MCF 10A (cell line): ENCODE measurements at places on chromosomes 4 and X. TPM values are rescaled to one million over a fixed set of nuclear protein-coding genes. Genes with fewer than 3 reads are reported as not detected.

Gene FBXO8
- total RNA-seq, result 22.1 and 30.6 TPM in 2 replicates

DNA sequence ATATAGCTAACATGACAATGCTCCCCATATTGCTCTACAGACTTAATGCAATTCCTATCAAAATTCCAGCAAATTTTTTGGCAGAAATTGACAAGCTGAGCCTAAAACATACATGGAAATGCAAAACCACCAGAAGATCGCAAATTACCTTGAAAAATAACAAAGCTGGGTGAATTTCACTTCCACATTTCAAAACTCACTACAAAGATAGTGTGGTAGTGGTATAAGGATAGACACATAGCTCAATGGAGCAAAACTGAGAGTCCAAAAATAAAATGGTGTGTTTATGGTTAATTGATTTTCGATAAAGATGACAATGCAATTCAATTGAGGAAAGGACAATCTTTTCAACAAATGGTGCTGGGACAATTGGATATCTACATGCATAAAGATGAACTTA, 65.8 kb downstream of the SLC9A7 start:
- no peaks in the 10 kb centered on the region for H3K4me1 ChIP-seq
- H3K36me3 ChIP-seq, result no peaks in the 10 kb centered on the region
- H3K27ac ChIP-seq, result no peak overlapping the region

- peak overlapping the region; percentile 58 for H3K4me3 ChIP-seq
- peaks cover 7% of the 10 kb centered on the region for H3K4me1 ChIP-seq
- no peak overlapping the region for H3K27ac ChIP-seq
- peak; percentile 15 for DNase-seq
- peaks cover 48% of the 10 kb centered on the region for H3K27me3 ChIP-seq
Observed at GRCh38 chr4:46994007-46994405, 625 bp upstream of the GABRA4 start.

DNA sequence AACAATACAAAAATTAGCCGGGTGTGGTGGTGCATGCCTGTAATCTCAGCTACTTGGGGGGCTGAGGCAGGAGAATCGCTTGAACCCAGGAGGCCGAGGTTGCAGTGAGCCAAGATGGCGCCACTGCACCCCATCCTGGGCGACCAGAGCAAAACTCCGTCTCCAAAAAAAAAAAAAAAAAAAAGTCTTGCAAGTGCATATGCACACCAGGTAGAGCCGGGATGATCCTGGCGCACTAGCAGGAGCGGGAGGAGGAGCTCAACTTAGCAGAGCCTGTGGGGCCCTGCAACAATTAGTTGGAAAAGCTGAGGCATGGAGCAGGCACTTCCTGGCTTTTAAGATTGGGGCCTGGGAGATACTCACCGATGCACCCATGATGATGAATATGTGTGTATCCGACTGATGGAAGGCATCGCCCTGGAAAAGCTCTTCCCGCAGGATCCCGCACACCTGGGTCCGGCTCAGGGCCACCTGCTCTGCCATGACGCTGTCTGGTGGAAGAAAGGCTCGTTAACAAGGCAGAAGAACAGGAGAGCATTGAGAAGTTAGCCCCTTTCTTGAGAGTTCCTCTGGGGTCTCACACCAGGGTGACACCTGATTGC, 872 bp downstream of the G6PD start:
- peaks cover 33% of the 10 kb centered on the region for H3K4me1 ChIP-seq
- H3K27ac ChIP-seq, result no peak overlapping the region
- peaks cover 14% of the 10 kb centered on the region for H3K27me3 ChIP-seq
- DNase-seq, result no peak

DNA sequence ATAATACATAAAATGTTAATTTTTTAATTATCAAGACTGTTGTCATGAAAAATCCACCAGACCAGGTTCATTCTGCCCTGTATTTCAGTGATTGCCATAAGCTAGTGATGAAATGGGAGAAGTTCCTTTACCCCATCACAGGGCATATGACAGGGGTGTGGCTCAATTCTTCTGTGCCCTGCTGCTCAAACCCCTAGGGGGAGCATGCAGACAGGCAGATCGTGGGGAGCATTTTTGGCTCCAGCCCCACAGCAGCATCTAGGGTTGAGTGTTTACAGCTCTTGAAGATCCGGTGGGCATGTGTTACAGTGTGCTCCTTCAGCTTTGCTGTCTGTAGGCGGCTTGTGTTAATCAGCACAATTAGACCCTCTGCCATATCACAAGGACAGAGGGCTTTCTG, 700.7 kb downstream of the PCDH18 start:
- H3K27me3 ChIP-seq, result no peaks in the 10 kb centered on the region
- H3K36me3 ChIP-seq, result no peaks in the 10 kb centered on the region
- peak; percentile 6 for DNase-seq

GRCh38 chr4:143359644-143360193, 23.0 kb downstream of the GAB1 start:
- peak; percentile 53 for DNase-seq
- H3K36me3 ChIP-seq, result peaks cover 7% of the 10 kb centered on the region
- peak overlapping the region; percentile 58 for H3K27ac ChIP-seq
- H3K4me3 ChIP-seq, result peak overlapping the region; percentile 7

Gene RPA4
- 0.98 and 1.4 TPM in 2 replicates for total RNA-seq

GRCh38 chr4:66216252-66216651, 546.0 kb upstream of the EPHA5 start:
- no peaks in the 10 kb centered on the region for H3K4me1 ChIP-seq
- no peaks in the 10 kb centered on the region for H3K27me3 ChIP-seq
- H3K4me3 ChIP-seq, result no peak overlapping the region
- peak; percentile 5 for DNase-seq

Gene COL4A5
- total RNA-seq, result 122 and 138 TPM in 2 replicates

Gene ARR3
- total RNA-seq, result not detected in 2 replicates

DNA sequence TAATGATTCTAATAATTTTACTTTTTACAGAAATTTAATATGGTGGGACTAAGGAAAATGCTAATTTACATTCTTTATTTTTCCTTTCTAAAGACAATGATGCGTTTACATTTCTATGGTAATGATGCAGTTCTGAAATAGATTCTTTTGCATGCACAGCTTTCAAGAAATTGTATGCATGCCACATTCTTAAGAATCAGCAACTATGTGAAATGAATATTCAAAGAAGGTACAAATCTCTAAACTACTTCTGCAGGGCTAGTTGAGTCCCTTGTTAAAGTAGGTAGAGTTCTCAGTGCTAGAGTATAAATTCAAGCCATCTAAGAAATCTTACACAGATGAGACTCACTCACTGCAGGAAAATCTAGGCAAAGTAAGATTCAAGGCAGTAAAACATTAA, 24.5 kb upstream of the GRID2 start:
- H3K4me3 ChIP-seq, result no peak overlapping the region
- no peaks in the 10 kb centered on the region for H3K36me3 ChIP-seq
- H3K27me3 ChIP-seq, result no peaks in the 10 kb centered on the region
- no peaks in the 10 kb centered on the region for H3K4me1 ChIP-seq
- no peak overlapping the region for H3K27ac ChIP-seq
- DNase-seq, result no peak

DNA sequence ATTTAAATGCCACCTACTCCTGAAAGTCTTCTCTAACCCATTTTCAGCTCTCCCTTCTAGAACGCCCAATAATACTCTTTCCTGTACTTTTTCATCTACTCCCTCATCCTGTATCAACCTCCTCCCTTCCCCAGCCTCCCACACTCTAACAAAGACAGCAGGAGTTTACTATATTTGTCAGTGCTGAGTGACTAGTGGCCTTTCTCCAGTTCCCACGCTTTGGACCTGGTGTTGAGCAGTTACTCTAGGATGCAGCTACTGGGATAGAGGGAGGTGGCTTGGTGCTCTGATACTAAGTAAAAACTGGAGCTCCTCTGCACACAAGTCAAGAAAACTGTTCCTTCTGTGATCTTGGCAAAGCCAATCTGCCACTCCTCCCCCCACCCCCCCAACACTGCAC, 36.1 kb upstream of the KLHL13 start:
- no peak overlapping the region for H3K27ac ChIP-seq
- peaks cover 43% of the 10 kb centered on the region for H3K27me3 ChIP-seq
- no peak overlapping the region for H3K4me3 ChIP-seq
- H3K36me3 ChIP-seq, result no peaks in the 10 kb centered on the region
- DNase-seq, result no peak
- no peaks in the 10 kb centered on the region for H3K4me1 ChIP-seq

Gene PRICKLE3
- total RNA-seq, result 14.5 and 15.7 TPM in 2 replicates

DNA sequence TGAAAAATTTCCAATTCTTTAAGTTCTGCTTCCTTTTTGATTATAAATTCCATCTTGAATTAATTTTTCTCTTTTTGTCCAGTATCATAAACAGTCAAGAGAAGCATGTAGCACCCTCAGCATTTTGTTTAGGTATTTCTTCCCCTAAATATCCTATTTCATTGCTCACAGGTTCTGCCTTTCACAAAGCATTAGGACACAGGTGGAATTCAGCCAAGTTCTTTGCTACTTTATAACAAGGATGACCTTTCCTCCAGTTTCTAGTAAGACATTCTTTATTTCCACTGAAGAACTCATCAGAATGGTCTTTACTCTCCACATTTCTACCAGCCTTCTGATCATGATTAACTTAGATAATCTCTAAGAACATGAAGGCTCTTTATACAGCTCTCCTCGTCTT, 7.4 kb downstream of the SLC9B1 start:
- H3K36me3 ChIP-seq, result no peaks in the 10 kb centered on the region
- no peaks in the 10 kb centered on the region for H3K27me3 ChIP-seq
- H3K4me3 ChIP-seq, result peak overlapping the region; percentile 7
- DNase-seq, result peak; percentile 70

GRCh38 chrX:30618160-30618765, 35.0 kb upstream of the GK start:
- peaks cover 13% of the 10 kb centered on the region for H3K4me1 ChIP-seq
- no peaks in the 10 kb centered on the region for H3K27me3 ChIP-seq
- no peak overlapping the region for H3K27ac ChIP-seq

- H3K36me3 ChIP-seq, result no peaks in the 10 kb centered on the region
- H3K4me1 ChIP-seq, result no peaks in the 10 kb centered on the region
- H3K4me3 ChIP-seq, result no peak overlapping the region
Observed at GRCh38 chrX:23127586-23127985, 127.8 kb downstream of the DDX53 start.

- no peak for DNase-seq
- peaks cover 41% of the 10 kb centered on the region for H3K27me3 ChIP-seq
- H3K36me3 ChIP-seq, result no peaks in the 10 kb centered on the region
- no peaks in the 10 kb centered on the region for H3K4me1 ChIP-seq
- no peak overlapping the region for H3K27ac ChIP-seq
Observed at GRCh38 chrX:39301036-39301435, 499.8 kb downstream of the MID1IP1 start.

GRCh38 chr4:71290476-71290875, 48.3 kb upstream of the SLC4A4 start:
- H3K4me1 ChIP-seq, result no peaks in the 10 kb centered on the region
- no peak overlapping the region for H3K27ac ChIP-seq
- no peaks in the 10 kb centered on the region for H3K36me3 ChIP-seq
- no peak overlapping the region for H3K4me3 ChIP-seq
- H3K27me3 ChIP-seq, result no peaks in the 10 kb centered on the region

DNA sequence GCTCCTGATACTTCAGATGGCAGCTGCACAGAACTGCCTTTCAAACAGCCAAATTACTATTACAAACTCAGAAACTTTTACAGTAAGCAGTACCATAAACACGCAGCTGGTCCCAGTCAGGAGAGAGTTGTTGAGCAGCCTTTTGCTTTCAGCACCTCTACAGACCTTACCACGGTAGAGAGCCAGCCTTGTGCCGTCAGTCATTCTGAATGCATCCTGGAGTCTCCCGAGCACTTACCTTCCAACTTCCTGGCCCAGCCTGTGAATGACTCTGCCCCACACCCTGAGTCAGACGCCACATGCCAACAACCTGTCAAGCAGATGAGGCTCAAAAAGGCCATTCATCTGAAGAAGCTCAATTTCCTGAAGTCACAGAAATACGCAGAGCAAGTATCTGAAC, 12.4 kb downstream of the ZBTB49 start:
- H3K4me3 ChIP-seq, result no peak overlapping the region
- peaks cover 54% of the 10 kb centered on the region for H3K36me3 ChIP-seq
- H3K27me3 ChIP-seq, result no peaks in the 10 kb centered on the region
- DNase-seq, result no peak
- no peaks in the 10 kb centered on the region for H3K4me1 ChIP-seq
- no peak overlapping the region for H3K27ac ChIP-seq

- no peaks in the 10 kb centered on the region for H3K27me3 ChIP-seq
- no peaks in the 10 kb centered on the region for H3K36me3 ChIP-seq
- no peak overlapping the region for H3K4me3 ChIP-seq
- DNase-seq, result no peak
Observed at GRCh38 chrX:78357342-78358055, 30.1 kb upstream of the CYSLTR1 start.

Gene SUPT20HL2
- total RNA-seq, result not detected in 2 replicates

DNA sequence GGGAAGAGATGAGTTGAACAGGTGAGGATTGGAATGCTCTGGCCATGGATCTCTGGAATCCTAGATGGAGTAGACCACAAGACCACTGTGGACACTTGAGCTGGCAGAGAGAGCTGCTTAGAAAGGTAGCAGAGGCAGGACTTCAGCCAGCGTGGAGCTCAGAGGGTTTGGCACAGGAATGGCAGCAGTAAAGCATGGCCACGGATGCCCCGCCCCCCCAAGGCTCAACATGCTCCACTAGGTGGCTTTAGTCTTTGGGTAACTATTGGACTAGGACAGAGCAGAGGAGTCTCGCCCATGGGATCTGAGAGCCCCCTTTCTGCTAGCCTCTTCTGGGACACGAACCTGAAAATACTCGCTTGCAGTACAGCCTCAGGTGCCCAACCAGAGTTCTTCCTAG, 150.1 kb upstream of the NEIL3 start:
- no peaks in the 10 kb centered on the region for H3K27me3 ChIP-seq
- H3K36me3 ChIP-seq, result no peaks in the 10 kb centered on the region
- H3K4me3 ChIP-seq, result no peak overlapping the region
- no peaks in the 10 kb centered on the region for H3K4me1 ChIP-seq
- no peak overlapping the region for H3K27ac ChIP-seq

- no peak overlapping the region for H3K27ac ChIP-seq
- no peaks in the 10 kb centered on the region for H3K36me3 ChIP-seq
- no peak for DNase-seq
- no peaks in the 10 kb centered on the region for H3K4me1 ChIP-seq
Observed at GRCh38 chr4:118012142-118012541, 22.1 kb upstream of the NDST3 start.

Gene ZNF275
- 9.8 and 10.7 TPM in 2 replicates for total RNA-seq

Gene TMEM150C
- 0.10 TPM in 1 of 2 replicates, not detected in the other for total RNA-seq

- H3K4me3 ChIP-seq, result no peak overlapping the region
- H3K36me3 ChIP-seq, result no peaks in the 10 kb centered on the region
- H3K27me3 ChIP-seq, result no peaks in the 10 kb centered on the region
- no peak overlapping the region for H3K27ac ChIP-seq
- H3K4me1 ChIP-seq, result no peaks in the 10 kb centered on the region
Observed at GRCh38 chr4:153790962-153791551, 2.2 kb upstream of the SFRP2 start.

- DNase-seq, result no peak
- H3K27me3 ChIP-seq, result peaks cover 55% of the 10 kb centered on the region
- no peaks in the 10 kb centered on the region for H3K4me1 ChIP-seq
Observed at GRCh38 chrX:38060331-38060878, 54.1 kb downstream of the SYTL5 start.

DNA sequence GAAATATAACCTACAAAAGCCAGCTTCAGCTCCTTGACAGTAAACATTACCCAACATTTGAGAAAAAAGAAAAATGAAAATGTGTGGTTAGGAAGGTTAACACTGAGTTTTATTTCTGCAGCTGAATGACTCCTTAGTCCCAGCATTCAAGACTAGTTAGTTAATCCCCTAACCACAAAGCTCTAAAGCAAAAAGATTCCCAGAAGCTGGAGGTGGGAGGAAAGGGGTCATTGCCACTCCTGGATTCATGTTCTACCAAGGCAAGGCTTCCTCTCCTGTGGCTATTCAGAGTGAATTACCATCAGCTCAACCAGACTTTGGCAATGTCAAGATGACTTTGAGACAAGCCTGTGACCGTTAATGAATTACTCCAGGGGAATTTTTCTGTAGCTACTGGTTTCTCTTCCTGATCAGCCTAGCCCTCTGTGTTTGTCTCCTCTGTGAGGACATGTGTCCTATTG, 63.6 kb downstream of the HADH start:
- DNase-seq, result no peak
- no peak overlapping the region for H3K27ac ChIP-seq
